ENCODE measurements at places on chromosomes 7 and 10.

GRCh38 chr7:111789870-111790269 lies 227.6 kb upstream of the IMMP2L start:
- no peak for DNase-seq

GRCh38 chr10:86020134-86020533 lies 346.5 kb downstream of the GRID1 start:
- no peak for DNase-seq

DNA sequence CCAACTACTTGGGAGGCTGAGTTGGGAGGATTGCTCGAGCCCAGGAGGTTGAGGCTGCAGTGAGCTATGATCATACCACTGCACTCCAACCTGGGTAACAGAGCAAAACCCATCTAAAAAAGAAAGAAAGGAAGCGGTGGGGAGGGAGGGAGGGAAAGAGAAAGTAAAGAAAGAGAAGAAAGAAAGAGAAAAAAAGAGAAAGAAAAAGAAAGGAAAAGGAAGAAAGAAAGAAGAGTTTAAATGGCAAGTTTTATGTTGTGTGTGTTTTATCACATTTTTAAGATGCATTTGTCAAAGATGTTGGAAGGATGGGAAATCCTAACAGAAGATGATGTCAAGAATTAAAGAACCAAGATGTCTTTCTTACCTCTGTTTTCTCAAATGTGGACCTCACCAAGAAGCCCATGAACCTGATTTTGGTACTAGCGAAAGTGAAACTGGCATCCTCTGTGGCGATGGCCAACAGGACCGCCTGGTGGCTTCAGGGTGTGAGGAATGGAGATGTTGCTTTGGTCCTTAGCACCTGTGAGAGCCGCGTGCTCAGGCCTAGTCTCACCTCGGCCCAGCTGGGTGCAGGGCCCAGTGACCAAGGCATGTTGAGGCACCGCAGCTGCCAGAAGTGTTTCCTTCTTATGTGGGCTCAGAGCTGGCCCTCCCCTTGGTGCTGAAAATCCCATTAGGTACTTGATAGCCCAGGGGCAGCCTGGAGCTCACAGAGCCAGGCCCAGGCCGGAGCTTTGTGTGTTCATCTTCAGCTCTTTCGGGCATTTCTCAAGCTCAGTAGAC lies 9.8 kb downstream of the UCMA start:
- DNase-seq, result no peak

GRCh38 chr7:97007583-97007861 lies 2.2 kb downstream of the DLX6 start:
- DNase-seq, result no peak

GRCh38 chr10:17644485-17644943 lies 563 bp downstream of the STAM start:
- no peak for DNase-seq

DNA sequence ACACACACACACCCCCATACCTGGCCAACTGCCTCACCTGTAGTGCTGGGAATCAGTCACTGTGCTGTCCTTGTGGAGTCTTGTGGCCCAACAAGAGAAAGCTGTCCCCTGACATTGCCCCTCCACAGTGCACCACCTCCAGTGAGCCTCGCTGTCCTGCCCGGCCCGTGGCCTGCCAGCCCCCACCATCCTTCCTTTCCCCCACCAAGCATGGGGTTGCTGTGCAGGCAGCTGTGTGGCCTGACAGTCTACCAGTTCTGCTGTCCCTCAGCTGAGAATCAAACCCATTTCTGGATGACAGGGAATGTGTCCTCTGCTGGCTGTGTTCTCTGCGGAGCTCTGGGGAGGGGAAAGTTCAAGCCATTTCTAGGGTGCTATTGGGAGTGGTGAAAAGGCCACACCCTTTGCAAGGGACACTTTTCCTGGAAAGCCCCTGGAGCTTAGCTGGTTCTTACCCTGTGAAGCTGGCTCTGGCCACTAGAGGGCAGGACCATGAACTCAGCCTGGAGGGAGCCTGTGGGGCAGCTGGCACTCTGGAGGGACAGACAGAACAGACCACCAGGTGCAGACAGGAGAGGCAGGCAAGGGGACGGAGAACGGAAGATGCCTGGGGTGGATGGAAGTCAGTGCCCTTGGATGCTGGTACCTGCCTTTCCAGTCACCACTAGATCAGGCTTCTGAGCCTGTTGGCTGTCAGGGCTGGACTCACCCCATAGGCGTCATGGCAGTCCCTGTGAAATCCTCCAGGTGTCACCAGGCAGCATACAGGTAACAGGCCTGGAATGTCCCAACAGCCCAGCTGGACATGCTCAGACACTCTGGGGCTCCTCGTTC lies 10.5 kb upstream of the MTPAP start:
- DNase-seq, result peak; percentile 37

DNA sequence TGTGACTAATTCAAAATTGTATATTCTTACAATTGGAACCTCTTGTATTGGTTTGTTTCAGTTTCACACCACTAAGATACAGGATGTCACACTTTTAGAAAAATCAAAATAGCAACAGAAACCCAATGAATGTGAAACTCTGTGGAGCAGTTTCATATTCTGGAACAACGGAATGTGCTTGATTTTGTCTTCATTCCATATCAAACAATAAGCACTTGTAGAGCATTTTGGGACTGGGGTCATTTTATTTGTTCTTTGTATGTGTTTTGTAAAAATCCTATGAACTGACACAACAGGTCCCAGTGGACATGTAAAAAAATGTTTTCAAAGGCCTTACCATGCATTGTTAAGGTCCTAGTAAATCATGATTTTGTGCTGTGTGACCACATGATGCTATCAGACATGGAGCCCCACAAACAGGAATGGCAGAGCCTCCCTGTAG lies 123.1 kb downstream of the DKK1 start:
- no peak for DNase-seq

DNA sequence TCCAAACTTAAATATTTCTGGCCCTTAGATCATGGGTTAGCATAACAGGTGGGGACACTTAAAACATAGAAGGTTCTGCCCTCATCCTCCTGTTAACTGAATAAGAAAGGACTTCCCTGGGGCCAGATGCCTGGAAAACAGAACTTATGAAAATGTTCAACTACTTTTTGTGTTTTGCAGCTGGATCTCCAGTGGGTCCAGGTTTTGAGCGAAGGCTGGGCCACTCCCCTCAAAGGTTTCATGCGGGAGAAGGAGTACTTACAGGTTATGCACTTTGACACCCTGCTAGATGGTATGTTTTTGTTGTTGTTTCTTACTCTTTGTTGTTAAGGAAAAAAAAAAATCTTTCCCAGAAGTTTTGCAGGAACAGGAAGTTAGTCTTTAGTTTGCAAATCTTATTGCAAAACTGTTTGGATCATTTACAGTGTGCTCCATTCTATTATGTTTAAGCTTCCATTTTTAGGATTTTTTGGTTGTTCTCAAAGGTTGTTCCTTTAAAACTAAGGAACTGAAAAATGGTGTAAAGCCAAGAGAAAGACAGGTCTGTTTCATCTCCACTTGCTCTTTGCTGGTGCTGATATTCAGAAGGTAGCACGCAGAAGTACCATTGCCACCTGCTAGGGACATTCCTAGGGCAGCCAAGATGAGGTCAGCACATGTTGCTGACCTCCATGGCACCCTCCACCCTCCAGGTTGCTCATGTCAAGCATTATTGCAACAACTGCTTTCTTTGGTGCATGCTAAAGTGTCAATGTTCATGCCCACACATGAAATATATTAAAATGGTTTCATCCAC lies 56.1 kb downstream of the PAPSS2 start:
- DNase-seq, result no peak

GRCh38 chr10:118742782-118743181 lies 12.0 kb downstream of the CACUL1 start:
- DNase-seq, result no peak

GRCh38 chr7:55969391-55969790 lies 5.0 kb downstream of the NIPSNAP2 start:
- DNase-seq, result no peak

DNA sequence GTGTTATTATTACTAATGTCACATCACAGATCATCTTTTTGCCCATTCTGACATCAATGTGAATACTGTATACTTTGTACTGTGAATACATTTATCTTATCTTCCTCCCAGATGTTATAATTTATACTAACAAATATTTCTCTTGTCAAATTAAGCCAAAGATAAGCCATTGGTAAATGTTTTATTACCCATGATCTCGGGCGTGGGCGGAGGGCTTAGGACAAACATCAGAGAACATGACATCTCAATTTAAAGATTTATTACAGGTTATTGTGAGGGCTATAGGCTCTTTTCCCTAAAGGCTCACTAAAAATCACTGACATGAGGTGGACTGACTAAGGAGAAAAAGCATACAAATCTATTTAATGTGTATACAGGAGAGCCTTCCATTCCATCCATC lies 58.2 kb upstream of the DGKB start:
- DNase-seq, result no peak

DNA sequence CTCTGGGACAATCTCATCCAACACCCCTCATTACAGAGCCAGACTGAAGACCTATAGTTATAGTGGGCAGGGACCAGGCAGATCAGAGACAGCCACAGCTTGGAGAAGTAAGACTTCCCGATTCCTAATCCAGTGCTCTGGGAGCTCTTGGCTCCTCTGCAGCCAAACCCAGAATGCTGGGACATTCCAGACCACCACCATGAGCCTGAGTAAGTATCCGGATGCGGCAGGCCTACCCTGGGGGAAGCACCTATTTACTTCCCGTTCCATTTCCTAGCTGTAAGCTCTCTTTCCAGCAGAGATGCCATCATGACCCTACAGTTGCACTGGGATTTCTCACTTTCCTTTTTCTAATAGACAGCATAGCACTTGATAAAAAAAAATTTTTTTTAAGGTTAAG lies 16.4 kb downstream of the HIP1 start:
- DNase-seq, result no peak

DNA sequence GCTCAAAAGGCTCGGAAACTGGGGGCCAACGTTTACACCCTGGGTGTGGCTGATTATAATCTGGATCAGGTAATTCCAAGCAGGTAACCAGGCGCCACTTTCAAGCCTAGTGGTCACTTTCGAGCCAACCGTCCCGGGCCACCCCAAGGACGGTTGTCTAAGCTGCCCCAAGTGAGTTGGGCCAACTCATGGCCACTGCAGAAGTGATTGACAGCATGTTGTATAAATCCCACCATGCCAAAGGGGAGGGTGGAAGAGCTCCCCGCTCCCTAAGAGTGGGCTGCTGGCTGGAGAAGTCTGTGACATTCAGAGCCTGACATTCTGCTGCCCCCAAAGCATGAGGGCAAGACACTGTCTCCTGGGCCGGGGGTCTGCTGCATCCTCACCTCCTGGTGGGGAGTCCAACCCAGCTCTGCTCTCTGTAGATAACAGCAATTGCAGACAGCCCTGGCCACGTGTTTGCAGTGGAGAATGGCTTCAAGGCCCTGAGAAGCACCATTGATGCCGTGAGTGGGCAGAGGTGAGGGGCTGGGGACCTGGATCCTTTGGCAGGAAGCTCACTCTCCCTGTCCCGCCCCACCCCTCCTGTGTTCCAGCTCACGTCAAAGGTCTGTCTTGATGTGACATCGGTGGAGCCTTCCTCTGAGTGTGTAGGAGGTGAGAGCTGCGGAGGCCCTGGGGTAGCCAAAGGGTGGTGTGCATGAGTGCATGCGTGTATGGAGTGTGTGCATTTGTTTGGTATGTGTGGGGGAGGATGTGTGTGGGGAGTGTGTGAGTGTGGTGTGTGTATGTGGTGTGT lies 10.8 kb downstream of the ANTXRL start:
- DNase-seq, result no peak

GRCh38 chr7:130037703-130038102 lies 13.5 kb downstream of the ZC3HC1 start:
- no peak for DNase-seq

DNA sequence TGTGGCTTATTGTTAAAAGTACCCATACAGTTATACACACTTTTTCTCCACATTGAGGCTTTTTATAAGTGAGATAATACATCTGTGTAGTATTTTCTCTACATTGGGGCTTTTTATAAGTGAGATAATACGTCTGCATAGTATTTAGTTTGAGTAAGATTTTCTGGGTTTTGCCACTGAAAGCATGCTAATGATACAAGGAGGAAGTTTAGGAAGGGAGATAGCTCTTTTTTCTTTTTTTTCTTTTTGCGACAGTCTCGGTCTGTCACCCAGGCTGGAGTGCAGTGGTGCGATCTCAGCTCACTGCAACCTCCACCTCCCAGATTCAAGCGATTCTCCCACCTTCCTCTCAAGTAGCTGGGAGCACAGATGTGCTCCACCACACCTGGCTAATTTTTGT lies 13.3 kb downstream of the FAM107B start:
- no peak for DNase-seq

- DNase-seq, result no peak
Observed at GRCh38 chr7:47529826-47530555, 51.9 kb downstream of the TNS3 start.

DNA sequence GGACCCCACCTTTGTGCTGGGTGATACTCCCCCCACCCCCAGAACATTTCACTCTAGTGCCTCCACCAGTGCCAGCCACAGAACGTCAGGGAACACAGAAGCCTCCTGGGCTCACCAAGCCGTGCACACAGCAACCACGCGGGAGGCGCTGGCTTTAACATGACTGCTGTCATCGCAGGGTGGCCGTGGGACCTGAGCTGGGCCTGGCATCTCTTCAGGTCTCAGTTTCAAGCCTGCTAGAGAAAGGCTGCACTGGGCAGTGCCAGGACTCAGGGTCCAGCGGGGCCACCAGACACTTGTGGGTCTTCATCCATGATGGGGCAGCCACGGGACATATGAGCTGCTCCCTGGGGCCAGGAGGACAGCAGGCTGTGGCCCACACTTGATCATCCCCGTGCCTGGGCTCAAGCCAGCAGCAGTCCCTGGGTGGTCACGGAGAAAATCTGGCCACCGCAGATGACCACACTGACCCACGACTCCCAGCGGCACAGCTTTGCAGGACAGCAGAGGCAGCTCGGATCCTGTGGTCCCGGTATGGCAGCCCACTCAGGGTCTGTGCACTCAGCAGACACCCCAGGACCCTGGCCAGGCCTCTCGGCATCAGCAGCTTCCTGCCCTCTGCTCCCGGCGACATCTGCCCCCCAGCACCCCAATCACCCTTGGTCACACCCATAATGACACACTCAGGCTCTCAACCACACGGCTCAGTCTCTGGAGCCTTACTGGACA lies 44.2 kb downstream of the CAMK2B start:
- DNase-seq, result no peak

- no peak for DNase-seq
Observed at GRCh38 chr10:88881320-88881719, 1.3 kb downstream of the STAMBPL1 start.

DNA sequence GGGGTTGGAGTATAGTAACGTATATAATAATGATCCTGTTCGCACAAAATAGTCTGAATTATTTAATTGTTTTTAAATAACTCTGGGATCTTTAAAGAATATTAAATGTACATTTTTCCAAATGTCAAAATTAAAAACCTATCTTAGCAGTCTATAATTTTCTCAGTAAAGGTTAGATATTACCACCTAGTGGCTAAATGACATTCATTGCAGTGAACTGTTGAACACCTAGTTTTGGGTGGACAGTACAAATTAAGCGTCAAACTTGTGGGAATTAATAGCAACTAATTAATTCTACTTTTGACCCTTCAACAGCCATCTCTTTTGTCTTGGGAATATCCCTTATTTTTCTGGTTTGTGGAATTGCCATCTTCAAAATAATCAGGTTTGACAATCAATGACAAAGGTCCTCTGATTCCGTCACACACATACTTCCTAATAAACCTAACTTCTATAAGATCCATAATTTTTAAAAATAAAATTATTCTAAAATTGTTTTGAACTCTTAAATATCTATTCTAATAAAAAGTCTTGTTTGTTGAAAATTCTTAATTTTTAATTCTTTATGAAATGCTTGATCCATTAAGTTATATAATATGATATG lies 165.7 kb downstream of the SEMA3D start:
- no peak for DNase-seq

- DNase-seq, result no peak
Observed at GRCh38 chr10:49330127-49330665, 31.2 kb downstream of the C10orf71 start.

GRCh38 chr7:371779-372545 lies 82.0 kb downstream of the FOXL3 start:
- no peak for DNase-seq

Measured in effector CD8-positive, alpha-beta T cell (primary cell).